ENCODE measurements at places on chromosomes 2 and 18.

- DNase-seq, result no peak
Observed at GRCh38 chr2:660586-661359, 16.4 kb downstream of the TMEM18 start.

DNA sequence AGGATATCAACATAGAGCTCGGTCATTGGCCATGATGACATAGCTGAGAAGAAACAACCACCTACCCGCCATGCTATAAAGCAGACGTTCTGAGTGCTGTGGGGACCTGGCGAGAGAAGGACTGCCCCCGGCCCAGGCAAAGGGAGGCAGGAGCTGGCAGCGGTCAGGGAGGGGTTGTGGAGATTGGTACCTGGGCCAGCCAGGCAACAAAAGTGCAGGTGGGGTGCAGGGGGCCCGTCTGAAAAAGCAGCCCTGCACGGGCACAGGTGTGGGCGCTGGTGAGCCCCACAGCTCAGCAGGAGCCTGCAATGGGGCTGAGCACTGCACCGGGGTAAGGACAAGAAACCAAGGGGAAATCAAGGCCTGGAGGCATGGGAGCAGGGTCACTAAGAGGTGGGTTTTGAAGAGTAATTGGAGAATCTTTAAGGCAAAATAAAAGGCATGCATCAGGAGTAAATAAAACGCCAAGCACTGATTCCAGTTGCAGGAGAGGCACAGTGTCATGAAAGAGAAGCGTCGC is 464.0 kb downstream of the EIPR1 start:
- no peak for DNase-seq

DNA sequence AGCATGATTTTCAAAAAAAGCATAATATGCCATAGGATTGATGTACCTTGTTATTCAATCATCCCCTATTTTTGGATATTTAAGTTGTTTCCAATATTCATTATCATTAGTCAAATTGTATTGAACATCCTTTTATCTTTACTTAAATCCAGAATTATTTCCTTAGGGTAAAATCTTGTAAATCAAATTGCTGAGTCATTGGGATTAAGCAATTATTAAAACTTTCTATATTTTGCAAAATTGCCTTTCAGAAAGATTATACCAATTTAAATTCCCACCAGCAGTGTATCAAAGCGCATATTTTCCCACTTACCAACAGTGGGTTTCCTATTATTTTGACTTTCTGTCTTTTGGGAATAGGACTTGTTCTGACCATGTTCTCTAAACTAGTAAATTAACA is 159.3 kb downstream of the SS18 start:
- no peak for DNase-seq

DNA sequence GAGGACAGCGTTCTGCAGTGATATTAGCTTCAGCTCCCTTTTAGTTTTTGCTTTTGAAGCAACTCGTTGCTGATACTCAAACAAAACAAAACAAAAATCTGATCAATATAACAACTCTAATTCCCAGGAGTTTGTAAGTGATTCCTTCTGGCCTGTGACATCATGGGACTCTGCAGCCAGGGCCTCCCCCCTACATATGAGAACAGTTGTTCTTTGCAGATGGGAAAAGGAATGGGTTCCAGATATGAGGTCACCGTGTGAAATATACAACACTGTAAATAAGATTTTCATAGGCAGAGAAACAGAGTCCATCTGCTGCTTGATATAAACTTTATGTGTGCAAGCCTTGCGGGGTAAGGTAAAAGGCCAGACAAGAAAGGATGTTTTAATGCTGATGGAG is 56.7 kb downstream of the DIS3L2 start:
- DNase-seq, result no peak

GRCh38 chr18:54952026-54952425 is 7.2 kb downstream of the CCDC68 start:
- DNase-seq, result no peak

DNA sequence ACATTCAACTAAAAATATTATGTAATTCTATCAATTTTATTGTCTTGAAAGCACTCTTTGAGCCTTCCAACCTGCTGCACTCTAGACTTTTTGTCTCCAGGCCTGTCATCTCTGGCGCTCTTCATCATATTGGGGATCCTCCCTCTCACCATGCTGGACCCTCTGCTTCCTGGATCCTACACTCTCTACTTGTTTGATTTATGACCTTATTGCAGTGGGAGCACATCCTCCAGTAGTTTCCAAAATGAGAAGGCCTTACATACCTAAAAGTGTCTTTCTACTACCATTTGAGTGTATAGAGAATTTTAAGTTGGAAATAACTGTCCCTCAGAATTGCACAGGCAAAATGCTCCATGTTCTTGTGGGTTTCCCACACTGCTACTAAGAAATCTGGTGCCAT is 25.2 kb downstream of the PNO1 start:
- no peak for DNase-seq

DNA sequence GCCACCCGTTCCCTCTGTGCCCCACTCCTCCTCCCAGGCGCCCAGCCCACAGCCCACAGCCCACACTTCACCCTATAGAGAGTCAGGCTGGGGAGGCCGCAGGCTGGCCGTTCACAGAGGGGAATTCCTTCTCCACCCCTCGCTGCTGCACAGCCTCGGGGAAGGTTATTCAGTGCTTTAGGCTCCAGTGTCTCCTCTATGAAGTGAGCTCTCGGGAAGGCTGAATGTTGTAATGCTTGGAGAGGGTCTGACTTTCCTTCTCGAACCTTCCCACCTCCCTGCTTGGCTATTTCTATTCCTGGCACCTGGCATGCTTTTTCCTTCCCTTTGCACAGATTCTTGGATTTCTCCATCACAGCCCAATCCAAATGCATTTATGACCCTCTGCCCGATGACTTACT is 62.5 kb upstream of the SMAD7 start:
- DNase-seq, result no peak

GRCh38 chr2:240364961-240365775 is 70.3 kb upstream of the GPC1 start:
- DNase-seq, result no peak

DNA sequence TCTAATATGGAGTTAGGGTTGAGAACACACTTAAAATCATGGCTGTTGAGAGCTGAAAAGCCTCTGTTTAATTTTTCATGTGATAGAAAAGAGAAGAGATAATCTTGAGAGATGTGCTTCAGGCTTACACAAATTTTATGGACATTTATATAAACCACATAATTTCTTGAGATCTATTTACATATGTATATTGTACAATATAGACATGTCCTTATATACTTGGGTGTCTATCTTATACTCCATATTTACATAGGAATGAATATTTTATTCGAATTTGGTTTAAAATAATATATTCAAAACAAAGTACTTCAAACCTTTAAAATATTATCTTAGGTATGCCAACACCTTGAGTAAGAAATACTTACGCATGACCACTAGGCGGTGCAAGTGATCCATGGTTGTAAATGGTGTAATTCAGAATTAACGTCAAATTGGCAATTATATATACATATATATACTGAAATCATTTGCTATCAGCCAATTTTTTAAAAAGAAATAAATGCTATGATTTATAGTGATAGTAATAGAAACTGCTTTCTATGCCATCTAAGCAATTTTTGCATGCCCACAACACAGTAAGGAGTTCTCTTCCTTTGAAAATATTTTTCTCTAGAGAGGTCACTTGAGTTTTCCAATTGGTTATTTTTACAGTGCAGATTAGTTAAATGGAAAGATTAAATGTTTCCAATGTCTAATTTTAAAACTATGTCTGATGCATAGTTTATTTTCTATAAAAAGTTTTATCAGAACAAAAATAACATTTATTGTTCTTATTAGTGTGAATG is 37.6 kb upstream of the SPAG16 start:
- peak; percentile 28 for DNase-seq

DNA sequence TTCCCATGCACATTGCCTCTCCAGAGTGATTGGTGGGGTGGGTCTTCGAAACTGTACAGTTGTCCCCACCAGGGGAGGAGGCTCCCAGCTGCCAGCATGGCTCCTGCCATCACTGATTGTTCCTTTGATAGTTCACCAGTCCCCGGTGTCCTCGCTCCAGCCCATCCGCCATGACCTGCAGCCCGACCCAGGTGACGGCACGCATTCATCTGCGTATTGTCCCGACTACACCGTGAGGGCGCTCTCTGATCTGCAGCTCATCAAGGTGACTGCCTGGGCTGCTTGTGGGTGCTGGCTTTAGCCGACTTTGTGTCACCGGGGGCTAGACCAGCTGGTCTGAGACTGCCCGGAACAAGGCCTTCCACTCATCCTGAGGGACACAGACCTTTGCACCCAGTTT is 12.4 kb downstream of the CNNM3 start:
- no peak for DNase-seq

DNA sequence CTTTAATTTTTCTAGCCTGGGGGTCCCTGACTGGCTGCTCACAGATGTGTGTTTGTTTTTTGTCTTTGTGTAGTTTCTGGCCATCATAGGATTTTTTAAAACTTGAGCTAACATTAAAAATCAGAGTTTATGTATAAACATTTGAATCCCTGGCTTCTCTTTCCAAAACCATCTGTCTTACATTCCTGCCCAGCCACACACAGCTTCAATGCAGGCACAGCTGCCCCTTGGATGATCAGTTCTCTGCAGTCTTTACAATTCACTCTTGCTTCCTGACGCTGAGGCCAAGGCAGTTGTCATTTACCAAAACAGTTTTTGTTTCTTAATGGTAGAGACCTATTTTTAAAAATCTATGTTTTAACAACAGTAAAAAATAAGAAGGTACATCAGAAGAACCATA is 169.2 kb upstream of the LRRTM1 start:
- no peak for DNase-seq

GRCh38 chr2:212618636-212619035 is 80.0 kb upstream of the ERBB4 start:
- DNase-seq, result no peak

GRCh38 chr2:239309398-239310245 is 91.2 kb downstream of the HDAC4 start:
- DNase-seq, result no peak

DNA sequence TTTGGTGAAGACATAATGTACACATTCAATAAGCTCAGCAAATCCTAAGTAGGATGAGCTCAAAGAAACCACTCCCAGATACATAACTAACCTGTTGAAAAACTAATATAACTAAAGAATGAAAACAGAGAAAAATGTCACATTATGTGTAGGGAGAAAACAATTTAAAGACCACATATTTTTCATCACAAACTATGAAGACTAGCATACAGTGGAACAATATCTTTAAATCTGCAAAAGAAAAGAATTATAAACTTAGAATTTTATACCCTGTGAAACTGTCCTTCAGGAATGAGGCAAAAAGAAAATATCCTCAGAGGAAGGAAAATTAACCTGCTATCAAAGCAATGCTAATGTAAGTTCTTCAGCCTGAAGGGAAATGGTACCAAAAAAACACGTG is 151.5 kb downstream of the PIEZO2 start:
- no peak for DNase-seq

DNA sequence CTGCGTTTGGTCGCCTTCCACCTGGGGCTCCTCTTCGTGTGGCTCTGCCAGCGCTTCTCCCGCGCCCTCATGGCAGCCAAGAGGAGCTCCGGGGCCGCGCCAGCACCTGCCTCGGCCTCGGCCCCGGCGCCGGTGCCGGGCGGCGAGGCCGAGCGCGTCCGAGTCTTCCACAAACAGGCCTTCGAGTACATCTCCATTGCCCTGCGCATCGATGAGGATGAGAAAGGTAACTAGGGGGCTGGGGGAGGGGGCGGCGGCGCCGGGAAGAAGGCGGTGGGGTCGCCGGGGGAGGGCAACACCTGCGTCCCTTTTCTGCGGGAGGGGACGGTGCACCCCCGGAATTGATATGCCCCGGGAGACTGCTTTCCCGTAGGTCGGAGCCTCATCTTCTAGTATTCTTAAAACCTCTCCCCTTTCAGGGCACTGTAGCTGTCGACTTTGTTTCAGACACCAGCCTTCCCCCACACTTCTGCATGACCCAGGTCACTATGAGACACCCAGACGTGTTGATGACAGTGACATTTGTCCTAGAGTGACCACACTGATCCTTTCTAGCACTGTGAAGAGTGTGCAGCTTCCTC is 755 bp downstream of the SPAST start:
- no peak for DNase-seq

GRCh38 chr2:185316383-185316782 is 422.2 kb upstream of the FSIP2 start:
- no peak for DNase-seq

GRCh38 chr2:104474716-104475115 is 379.2 kb upstream of the POU3F3 start:
- no peak for DNase-seq

DNA sequence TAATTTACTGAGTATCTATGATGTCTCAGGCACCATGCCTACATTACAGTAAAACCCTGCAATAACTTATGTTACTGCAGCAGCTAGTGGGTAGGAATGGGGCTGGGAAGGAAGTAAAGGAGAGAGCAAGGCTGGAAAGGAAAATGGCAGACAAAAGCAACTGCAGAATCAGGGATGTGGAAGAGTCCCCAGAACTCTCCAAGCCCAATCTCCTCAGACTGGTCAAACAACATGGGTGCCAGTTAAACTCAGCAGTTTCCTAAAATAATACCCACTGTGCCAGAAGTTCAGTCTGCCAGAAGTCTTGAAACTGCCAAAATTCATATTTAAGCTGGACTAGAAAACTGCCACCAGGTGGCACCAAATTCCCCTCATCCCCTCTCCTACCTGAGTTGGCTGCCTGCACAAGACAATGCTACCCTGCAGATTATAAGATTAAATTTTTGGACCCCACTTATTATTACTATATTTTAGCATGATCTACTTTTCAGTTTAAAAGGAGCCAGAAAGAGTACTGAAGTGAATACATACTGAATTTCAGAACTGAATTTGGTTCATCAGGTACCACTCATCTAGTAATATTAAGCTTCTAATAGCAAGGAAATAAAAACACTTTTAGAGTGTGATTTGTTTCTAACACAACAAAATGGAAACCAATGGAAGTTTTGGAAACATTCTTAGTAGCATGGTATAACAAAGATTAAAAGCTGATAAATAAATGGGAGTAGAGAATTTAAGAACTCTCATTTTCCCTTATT is 86.8 kb upstream of the DNER start:
- peak; percentile 69 for DNase-seq

- no peak for DNase-seq
Observed at GRCh38 chr2:19772981-19773380, 128.8 kb downstream of the TTC32 start.

DNA sequence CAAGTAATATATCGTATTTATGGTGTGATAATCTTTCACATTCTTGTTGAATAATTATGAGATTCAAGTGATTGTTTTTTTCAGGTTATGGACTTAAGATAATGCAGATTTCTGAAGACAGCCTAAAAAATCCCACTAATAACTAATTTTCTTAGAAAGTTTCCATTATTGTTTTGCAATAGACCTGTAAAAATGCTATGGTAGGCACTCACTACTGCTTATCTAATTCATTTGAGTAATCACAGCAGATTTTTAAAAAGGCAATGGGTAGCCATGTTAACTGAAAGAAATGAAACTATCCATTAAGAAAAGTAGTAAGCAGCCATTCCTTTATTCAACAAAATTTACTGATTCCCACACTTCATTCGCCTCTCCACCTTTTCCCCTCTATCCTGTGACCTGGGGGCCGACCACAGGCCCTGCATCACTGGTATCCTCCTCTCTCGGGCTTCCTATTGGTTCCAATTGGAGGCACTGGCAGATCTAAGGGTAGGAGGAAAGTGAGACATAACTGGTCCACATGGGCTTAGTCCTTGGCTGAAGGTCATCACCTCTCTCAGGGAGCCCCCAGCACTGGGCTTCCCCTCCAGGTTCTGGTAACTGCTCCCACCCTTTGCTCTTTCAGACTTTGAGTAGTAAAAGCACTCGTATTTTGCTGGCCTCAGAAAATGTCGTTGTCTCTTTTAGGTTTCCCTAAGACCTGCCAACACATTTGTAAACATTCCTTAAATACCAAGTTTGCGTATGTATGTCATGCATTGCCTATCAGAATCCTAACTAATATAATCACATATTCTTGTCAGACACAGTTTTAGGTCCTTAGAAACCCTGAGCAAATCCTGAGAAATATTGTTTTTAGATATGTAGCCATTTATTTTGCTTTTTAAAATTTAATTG is 18.5 kb downstream of the RBMS1 start:
- no peak for DNase-seq

Measured in stimulated activated CD4-positive, alpha-beta T cell treated with anti-CD3 and anti-CD28 coated beads, Interleukin-1b, Interleukin-23, amount 100 ng/mL, for 4 hours (primary cell).